ENCODE measurements at places on chromosomes 4 and X.

- DNase-seq = no peak
These were observed 60.0 kb downstream of the SLC9B1 start for GRCh38 chr4:102959496-102959895.

DNA sequence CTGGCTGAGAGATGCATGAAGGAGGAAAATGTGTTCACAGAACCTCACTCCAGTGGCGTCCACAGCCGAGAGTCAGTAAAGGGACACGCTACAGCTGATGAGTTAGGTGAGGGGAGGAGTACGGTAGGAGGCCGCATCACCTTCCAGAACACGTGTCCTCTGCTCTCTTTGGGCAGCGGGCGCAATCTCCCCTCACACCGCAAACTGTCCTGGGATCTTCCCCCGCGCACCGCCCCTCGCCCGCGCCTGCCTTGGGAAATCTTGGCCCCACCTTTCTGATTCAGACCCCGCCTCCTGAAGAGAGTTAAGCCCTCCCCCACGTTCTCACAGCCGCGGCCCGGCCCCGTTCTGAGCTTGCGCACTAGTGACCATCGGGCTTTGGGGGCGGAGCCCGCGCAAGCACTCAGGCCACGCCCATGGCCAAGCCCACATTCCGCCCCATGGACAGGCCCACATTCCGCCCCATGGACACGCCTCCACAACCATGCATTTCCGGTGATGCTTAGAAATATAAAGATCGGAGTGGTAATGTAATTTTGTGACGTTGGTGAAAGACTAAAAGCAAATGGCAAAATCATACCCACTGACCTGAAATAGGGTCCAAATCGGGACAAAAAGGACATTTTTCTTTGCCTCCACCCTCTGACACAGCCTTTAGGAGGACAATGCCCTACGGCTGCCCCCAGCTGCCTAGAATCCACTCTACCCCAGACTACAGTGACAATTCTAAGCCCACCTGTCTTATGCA is 13.3 kb downstream of the SMIM10 start:
- DNase-seq = peak; percentile 95

DNA sequence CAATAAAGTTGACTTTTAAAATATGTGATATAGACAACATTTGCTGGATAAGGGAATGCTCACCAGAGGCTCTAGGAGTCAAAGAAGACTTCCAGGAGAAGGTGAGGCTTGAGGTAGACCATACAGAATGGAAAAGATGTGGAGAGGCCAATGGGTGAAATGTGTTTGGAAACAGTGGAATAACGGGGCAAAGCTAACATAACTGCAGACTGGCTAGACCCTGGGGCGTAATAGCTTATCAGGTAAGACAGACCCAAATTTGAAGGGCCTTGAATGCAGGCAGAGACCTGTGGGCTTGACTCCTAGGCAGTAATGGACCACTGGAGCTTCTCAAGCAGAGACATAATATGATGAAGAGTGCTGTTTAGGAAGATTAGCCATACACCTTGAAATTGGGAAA is 25.4 kb downstream of the GPC3 start:
- no peak for DNase-seq

DNA sequence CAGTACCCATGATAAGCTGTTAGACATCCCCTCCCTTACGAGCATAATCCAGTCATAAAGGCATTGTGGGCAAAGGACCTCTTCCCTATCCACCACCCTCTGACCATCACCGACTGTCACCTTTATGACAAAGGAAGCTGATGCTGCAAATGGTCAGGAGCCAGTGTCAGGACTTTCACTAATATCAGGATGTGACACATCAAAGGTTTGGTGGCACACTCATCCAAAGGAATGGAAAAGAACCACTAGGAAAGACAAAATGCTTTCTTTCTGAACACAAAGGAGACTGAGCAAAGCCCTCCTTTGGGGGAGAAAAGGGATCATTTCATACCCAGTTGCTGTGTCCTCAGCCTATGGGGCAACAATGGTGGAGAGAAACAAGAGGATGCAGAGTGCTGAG is 66.9 kb upstream of the PROM1 start:
- DNase-seq = no peak

DNA sequence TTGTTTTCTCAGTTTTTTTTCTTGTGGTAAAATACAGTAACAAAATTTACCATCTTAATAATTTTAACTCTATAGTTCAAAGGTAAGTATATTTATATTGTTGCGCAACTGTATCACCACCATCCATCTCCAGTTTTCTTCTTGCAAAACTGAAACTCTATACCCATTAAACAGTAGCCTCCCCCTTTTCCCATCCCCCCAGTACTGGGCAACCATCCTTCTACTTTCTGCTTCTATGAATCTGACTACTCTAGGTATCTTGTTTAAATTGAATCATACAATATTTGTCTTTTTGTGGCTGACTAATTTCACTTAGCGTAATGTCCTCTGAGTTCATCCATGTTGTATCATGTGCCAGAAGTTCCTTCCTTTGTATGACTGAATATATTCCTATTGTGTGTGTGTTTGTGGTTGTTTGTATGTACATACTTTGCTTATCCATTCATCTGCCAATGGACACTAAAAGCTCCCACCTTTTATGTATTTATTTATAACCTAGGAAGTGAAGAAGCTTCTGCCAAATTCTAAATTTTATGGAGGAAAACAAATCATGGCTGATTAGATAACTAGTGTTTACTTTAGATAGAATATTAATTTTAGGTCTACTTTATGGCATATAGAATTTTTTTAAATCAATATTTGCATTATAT is 10.0 kb downstream of the ABHD18 start:
- no peak for DNase-seq

- no peak for DNase-seq
These were observed 403.2 kb upstream of the RASGEF1B start for GRCh38 chr4:81874661-81875515.

DNA sequence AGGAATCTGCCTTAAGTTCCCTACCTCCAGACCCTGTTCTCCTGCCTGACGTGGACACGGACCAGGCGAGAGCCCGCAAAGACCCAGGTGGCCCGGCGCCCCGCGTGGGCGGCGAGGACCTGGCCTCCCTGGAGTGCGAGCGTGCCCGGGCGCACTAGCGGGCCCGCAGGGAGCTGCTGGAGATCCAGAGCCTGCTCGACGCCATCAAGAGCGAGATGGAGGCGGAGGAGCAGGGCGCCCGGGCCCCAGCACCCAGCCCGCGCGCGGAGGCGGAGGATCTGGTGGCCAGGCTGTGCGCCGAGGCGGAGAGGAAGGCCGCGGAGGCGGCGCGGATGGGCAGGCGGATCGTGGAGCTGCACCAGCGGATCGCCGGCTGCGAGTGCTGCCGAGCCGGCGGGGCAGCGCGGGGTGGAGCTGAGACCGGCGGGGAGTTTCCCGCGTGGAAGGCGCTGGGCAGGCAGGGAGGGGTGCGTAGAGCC is 18.2 kb downstream of the MRFAP1 start:
- DNase-seq = peak; percentile 80

All from endodermal cell (in vitro differentiated cells).